Lower leg skin (tissue), 4 donors: ENCODE measurements at places on chromosomes 1 and 21.

- DNase-seq: no peak
These were observed 4.5 kb upstream of the NHLH1 start for GRCh38 chr1:160362168-160362957.

DNA sequence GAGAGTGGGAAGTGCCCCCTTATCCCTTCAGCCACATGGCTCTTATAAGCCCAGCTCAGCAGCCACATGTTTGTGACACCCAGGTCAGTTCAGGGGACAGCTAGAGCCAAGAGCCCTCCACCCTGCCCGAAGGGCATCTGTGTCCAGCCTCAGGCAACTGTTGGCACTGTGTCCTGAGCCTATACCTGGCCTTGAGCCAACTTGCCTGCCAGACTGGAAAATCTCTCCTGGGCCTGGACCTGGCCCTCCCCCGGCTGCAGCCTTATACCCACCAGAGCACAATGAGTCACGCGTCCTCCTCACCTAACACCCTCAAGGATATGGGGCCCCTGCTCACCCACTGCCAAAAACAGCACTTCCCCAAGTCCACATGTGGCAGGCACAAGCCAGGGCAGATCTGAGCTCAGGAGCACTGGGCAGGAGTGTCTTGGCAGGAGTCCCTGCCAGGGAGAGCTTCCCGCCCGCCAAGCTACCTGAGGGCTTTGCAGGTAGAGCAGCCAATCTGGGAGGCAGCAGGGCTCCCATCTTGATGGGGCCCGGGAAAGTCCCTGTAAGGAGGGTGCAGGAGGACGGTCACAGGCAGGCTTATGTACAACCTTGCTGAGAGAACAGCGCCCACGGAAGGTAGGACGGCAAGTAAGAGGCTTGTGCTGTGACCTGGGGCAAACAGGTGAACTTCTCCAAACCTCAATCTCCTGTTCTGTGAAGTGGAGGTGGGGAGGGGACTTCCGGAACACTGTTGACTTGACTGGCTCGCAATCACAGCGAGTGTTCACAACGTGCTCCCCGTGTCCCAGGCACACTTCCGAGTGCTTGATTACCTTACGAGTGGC is 19.8 kb upstream of the HSPG2 start:
- no peak for DNase-seq

- DNase-seq: no peak
These were observed 29.8 kb downstream of the MAPKAPK2 start for GRCh38 chr1:206714331-206715058.

DNA sequence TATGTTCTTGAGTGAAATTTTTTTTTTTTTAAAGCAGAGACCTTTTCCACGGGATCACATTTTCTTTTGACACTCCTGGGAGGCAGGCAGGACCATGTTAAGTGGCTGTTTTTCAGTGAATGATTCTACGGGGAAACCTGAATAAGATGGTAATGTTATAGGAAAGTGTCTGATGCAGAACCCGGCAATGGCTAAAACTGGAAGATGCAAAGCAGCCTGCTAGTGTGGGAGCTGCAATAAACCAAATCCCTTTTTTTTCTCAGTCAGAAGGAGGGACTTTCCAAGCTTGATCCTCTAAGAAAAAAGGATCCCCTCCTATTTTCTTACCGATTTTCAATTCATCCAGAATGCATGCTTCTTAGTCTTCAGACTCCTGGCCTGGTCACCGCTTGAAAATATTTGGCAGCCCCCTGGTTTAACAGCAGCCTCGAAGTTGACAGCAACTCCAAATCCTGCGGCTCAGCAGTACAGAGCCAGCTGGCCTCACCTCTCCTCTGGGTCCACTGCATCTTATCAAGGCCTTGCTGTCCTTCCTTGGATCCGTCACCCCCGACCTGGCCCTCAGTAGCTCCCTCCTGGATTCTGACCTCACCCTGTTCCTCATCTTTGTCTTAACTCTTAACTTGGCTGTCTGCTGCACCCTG is 5.6 kb downstream of the MX2 start:
- DNase-seq: no peak

DNA sequence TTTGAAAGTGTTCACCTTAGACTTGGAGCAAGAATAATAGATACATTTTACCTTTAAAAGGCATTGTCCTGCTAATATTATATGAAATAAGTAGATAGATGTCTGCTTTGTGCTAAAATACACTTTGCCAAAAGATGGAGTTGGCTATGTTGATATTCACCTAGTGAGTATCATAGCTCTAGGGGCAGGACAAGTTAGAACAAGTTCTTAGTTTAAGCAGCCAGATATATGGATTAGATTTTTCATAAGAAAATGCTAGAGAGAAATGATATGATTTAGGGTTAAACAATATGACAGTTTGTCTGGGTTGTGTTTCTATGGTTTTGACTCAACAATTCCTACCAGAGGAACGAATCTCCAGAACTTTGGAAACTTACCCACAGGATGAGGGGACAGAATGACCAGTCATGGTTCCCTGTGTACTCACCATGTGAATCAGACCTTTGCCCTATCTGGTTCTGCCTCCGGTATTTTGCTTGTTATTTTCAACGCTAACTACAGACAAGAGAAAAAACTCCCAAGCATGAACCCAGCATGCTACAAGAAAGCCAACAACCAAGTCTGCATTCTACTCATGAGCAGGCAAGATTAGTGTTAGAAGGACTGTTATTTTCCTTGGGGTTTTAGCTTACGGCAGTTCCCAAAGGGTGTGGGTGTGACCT is 1.7 kb downstream of the F5 start:
- DNase-seq: no peak

DNA sequence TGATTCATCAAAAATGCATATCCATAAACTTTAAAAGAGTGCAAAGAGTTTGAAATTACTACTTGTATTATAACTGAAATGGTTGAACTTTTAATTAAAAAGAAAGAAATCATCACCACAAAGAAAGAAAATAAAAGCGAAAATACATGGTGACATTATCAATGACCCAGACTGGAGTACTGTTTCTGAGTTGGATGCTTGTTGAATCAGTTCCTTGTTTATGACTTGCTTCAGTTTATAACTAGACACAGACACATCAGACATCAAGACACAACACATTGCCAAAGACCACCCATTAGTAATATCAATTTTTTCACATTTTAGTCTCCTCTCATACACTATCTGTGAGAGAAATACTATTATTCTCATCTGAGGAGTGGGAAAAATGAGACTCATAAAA is 293.0 kb downstream of the MRPL39 start:
- DNase-seq: no peak

DNA sequence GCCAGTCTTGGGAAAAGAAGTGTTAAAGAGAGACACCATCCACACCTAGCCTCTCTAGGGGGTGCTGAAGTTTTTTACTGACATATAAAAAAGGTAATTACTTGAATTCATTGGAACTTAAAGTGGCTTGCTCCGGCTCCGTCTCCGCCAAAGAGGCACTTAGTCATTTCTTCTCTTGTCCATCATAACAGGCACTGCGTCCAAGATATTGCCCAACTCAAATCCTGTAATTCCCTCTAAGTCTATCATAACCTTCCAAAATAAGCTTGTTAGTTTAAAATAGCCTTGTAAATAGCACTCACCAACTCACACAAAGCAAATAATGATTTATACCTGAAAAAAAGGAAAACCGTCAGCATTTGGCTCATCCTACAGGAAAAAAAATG is 160.5 kb downstream of the ZBTB18 start:
- DNase-seq: peak; percentile 61

DNA sequence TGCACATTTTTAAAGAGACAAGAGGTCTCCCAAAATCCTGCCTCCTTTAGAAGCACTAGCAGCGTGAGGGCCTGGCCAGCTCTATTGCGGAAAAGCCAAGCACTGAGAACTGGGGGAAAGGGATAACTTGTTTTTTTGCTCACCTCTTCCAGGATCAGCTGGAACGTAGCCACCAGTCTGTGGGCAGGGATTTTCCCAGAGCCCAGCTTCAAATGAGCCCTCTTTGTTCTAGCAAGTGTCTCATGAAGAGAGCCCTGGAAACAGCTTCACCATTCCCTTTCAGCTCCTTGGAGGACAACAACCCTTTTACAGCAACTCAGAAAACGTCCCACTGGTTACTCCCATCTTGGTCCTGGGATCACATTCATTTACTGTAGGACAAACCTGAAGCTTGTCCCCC is 195.4 kb downstream of the LMX1A start:
- no peak for DNase-seq

- DNase-seq: no peak
These were observed 115.4 kb upstream of the HOOK1 start for GRCh38 chr1:59699227-59699847.

- no peak for DNase-seq
These were observed 55.8 kb downstream of the ROR1 start for GRCh38 chr1:63829349-63830327.

DNA sequence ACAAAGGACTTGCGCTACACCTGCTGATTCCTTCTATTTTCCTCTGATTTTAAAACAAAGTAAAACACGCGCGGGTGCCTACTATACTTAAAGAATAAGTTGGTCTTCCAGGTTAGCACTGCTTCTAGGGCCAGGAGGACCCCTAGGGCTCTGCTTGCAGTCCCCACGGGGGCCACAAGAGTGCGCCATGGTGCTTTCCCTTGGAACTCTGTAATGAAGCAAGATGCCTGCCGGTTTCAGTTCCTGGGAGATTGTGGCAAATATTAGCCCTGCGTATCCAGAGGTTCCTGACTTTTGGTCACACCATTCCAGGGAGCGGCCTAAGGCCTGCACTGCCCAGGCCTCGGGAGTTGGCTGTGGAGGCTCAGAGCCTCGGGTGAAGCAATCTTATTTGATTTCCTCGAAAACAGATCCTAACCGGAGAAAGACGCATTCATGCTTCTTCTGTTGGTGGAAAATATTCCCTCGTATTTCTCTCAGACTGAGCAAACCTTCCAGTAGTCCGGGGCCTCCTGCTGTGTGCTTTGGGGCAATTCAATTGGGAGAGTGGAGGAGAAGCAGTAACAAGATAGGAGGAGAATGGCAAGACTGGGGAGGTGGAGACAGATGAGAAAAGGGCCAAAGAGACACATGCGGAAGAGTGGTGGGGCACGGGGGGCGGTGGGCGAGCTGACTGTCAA is 25.3 kb downstream of the ADAM30 start:
- peak; percentile 95 for DNase-seq

DNA sequence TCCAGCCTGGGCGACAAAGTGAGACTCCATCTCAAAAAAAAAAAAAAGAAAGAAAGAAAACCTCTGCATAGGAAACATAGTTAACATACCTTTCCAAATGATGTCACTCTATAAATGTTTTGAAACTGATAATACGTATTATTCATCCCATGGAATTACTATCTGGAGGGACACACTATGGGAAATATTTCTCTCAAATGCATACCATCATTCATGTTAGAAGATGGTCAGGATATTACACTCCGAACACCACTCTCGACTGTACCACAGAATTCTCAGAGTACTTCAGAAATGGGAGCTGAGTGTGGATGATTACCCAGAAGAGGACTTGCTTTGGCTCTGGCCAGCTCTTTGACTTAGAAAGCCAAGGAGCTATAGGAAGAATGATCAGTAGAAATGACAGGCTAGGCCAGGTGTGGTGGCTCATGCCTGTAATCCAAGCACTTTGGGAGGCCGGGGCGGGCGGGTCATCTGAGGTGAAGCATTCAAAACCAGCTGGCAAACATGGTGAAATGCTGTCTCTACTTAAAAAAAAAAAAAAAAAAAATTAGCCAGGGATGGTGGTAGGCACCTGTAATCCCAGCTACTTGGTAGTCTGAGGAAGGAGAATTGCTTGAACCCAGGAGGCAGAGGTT is 5.2 kb upstream of the LIN28A start:
- no peak for DNase-seq

GRCh38 chr1:29221296-29221695 is 9.4 kb downstream of the MECR start:
- DNase-seq: no peak

- no peak for DNase-seq
These were observed 10.6 kb upstream of the TTC34 start for GRCh38 chr1:2812136-2812535.

DNA sequence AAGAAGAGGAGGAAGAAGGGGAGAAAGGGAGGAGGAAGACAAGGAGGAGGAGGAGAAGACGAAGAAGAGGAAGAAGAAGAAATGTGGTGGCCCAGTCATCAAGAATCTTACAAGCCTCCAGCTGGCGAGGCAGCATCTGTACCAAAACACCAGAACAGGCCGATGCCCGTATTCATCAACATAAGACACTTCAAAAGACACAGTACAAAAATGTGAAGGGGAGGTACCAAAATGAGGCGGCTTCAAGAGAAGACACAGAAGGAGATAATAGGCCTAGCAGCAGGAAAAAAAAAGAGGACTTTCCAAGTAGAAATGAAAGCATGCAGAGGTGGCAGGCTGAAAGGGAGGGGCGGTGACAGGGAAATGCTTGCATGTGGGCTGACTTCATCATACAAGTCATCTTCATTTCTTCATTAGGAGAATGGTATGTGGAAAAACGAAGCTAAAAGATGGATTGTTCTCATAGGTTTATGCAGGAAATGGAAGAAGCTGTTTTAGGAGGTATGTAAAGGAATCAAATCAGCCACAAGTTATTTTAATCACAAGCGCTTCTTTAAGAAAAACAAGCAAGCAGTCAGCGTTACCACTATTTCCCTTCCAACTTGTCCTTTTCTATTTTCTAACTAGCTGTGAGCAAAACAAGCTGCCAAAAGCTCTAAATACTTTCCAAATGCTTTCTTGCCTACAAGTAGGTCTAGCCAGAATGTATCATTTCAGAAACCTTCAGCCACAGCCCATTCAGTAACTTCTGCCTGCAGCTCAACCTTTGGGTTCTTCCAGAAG is 192.3 kb downstream of the SLC45A1 start:
- DNase-seq: no peak

DNA sequence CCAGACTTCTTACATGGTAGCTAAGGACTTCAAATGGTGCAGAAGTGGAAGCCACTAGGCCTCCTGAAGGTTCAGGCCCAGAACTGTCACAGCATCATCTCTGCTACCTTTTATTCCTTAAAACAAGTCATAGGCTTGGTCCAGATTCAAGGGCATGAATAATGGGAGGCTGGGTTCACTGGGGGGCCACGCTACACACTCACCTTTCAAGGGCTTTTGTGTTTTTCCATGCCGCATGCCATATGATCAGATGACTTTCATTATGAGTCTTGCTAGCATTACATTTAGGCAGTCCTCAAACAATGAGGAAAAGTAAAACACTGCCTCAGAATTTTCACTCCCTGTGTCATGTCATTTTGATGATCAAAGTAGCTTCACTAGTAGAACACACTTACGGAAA is 83.4 kb downstream of the VPS26C start:
- no peak for DNase-seq

GRCh38 chr1:7555391-7556185 is 215.5 kb upstream of the VAMP3 start:
- DNase-seq: no peak

- DNase-seq: no peak
These were observed 19.5 kb upstream of the RNF223 start for GRCh38 chr1:1093610-1093943.

DNA sequence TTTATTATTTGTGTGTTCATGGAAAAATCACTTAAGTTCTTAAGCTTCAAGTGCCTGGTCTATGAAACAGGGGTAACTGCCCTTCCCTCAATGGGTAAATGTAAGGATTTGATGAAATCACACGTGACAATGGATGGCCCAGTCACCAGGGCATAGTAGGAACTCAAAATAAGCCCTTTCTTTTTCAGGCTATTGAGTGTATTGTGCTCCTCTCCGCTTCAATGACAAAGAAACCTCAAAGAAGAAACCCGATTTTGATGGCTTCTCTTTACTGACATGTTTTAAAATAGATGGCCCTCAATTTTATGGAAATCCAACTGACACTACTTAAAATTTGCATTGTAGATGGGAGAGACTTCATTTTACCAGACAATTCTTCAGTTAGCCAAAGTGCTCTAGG is 543.5 kb downstream of the OMA1 start:
- no peak for DNase-seq

- no peak for DNase-seq
These were observed 7.6 kb upstream of the CCDC27 start for GRCh38 chr1:3744646-3745045.
